ENCODE measurements at places on chromosomes 2 and 18.
A peak's percentile ranks its signal among the peaks of the same experiment; 100 is the strongest.

DNA sequence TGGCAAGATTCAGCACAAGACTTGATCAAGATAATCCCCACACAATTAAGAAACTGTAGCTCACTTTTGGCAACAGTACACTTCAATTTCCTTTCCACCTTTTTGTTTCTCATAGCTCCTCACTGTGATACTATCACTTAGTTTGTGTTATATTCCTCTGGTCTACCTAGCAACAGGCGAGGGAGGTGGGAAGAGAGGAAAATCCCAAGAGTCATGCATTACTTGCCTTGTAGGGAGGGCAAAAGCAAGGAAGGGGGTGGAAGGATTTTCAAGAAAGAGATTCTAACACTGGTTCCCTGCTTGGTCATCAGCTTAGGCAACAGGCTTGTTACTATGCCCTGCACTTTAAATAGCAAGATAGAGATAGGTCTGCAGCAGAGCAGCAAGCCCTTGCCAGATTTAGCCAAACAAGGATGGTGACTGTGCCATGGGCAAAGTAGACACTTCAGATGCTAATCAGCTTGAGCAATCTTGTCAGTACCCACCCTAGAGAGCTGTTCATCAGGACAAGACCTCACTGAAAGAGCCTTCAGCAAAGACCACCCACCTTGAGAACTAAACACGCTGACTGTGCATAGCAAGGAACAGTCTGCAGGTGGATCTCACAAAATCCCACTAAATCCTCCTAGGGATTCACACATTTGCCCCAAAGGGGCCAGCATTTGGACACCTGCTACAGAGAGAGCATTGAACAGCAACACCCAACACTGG is 134.6 kb downstream of the MBD2 start:
- no peak for DNase-seq

- no peak for DNase-seq
These were observed 82.6 kb downstream of the DGKD start for GRCh38 chr2:233436691-233437438.

- DNase-seq: no peak
These were observed 8.6 kb downstream of the SNRNP27 start for GRCh38 chr2:69902213-69902922.

GRCh38 chr2:126858436-126858835 is 40.3 kb upstream of the TEX51 start:
- DNase-seq: no peak

GRCh38 chr2:109736177-109736827 is 57.8 kb upstream of the RGPD5 start:
- peak; percentile 65 for DNase-seq

DNA sequence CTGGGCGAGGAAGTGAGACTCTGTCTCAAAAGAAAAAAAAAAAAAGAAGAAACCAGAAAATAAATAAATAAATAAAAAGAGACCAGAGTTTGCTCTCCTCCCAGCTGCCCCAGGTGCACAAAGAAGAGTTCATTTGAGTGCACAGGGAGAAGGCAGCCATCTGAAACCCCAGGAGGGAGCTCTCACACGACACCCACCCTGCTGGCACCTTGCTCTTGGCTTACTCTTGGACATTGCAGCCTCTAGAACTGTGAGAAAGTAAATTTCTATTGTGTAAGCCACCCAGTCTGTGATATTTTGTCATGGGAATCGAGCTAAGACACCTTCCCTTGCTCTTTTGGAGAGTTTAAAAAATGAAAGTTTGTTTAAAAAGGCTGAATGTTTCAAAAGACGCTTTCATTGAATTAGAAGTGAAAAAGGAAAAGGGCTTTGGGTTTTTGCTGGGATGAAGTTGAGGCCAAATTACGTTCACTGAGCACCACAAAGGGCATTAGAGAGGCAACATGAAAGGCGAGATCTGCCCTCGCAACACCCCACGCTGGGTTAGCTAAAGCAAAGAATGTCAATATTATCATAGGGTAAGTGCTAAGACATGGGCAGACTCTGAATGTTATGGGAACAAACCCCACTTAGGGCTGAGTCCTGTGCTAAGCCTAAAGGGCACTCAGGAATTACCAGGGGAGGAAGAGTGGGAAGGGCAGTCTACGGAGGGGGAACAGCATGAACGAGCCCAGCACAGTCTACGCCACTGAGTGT is 128.9 kb upstream of the RIOK3 start:
- DNase-seq: no peak

DNA sequence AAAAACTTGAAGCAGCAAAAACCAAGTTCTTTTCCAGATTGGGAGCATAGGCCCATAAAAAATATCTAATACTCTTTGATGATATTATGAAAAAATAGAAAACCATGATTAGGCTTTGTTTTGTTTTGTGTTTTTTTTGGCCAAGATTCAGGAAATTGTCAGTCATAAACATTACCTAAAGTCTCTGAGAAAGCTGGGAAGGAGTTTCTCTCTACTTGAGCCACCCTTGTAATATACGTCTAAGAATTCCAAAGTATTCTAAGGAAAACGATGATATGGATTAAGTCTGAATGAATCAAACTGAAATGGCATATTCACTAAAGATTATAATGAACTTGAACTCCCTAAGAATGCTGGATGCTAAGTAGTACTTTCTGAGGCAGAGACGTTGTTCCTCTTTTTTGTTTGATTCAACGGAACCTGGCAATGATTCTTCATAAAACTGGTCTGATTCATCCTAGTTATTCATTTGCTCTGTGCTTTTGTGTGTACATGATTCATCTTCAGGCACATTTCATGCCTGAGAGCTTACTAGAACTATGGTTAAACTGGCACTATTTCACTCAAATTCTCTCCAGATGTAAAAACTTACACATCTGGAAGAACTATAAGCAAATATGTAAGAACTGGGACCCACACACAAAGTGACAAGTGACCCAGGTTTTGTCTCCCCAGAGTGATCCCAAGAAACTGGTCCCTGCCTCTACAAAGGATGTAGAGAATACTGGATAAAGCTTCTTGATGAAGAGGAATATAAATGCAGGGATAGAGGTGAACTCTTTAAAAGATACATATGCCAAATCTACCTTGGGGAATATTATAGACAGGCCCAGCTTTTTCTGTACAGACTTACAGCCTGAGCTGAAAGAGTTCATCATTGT is 159.7 kb downstream of the DOCK10 start:
- DNase-seq: peak; percentile 93

GRCh38 chr2:43221124-43221762 is 5.2 kb downstream of the ZFP36L2 start:
- peak; percentile 69 for DNase-seq

DNA sequence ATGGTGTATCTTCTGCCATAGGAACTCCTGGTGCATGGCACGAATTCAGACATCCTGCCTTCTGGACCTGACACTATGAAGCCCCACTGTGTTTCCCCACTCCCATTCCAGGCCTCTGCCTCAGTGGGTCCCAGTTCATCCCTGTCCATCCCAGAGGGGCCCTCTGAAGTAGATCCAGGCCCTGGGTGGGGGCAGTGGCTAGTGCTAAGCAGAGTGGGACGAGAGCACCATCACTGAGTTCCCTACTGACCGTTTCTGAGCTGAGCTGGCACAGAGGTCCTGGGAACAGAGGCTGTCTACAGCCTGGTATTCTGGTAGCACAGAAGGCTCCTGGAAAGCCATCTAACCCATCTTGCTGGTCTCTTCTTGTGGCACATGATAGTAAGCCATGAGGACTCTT is 54.0 kb downstream of the ATOH8 start:
- DNase-seq: no peak

DNA sequence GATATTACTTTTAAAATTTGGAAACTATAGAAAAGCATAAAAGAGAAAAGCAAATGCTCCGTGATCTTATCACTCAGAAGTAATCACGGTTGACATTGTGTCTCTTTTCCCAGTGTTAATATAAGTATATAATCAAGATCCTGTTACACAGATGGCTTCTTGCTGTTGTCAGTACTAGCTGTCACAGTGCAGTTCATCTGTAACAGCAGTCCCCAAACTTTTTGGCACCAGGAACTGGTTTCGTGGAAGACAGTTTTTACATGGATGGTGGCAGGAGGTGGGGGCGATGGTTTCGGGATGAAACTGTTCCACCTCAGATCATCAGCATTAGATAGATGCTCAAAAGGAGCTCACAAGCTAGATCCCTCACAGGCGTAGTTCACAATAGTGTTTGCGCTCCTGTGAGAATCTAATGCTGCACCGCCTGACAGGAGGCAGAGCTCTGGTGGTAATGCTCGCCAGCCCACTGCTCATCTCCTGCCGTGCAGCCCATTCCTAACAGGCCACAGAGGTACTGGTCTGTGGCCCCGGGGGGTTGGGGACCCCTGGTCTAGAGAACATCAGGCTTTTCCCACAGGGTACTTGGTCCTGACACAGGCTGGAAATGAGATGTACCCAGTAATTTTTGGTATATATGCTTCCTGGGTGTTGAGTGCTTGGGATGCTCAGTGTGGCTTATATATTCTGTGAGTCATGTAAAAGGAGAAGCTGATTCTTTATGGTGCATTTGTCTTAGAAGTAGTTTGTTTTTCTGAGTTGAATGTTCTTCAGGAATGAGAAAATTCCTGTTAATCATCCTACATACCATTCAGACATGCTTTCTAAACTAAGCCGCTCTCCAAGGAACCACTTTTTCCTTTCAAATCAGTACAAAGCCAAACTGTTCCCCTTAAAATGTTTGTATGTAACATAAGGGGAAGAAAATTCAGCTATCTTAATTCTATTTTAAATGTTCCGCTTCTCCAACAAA is 121.8 kb downstream of the NCK2 start:
- peak; percentile 84 for DNase-seq

DNA sequence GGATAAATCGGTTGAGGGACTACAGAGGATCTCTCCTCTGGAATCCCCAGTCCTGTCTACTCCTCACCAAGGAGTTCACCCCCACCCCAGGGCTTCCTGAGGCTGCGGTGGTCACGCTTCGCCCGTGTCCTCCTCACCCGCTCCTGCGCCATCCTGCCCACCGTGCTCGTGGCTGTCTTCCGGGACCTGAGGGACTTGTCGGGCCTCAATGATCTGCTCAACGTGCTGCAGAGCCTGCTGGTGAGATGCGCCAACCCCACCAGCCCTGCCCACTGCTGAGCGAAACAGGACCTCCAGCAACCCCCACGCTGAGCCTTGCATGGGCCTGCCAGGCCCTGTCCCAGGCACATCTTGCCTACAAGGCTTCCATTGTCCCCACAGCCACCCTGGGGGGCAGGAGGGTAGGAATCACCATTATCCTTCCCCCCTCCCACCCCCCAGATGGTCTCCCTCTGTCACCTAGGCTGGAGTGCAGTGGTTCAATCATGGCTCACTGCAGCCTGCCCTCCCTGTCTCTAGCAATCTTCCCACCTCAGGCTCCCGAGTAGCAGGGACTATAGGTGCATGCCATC is 6.7 kb upstream of the CTDSP1 start:
- DNase-seq: no peak

DNA sequence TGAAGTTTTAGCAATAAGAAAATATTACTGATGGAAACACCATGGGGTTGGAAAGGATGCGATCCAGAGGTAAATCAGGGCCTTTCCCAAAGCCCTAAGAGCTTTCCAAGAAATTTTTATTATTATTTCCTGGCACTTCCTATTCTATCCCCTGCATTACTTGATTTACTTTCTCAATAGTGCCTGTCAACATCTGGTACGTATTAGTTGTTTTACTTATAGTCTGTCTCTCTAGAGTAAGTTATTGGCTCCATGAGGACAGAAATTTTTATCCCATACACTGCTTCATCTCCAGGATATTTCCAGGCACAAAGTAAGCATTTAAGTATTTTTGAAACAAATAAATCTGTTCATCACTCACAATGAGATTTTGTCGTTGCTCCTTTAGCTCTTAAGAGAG is 18.1 kb downstream of the PPP4R1 start:
- DNase-seq: peak; percentile 24

GRCh38 chr2:24814516-24814915 is 21.3 kb downstream of the CENPO start:
- no peak for DNase-seq

DNA sequence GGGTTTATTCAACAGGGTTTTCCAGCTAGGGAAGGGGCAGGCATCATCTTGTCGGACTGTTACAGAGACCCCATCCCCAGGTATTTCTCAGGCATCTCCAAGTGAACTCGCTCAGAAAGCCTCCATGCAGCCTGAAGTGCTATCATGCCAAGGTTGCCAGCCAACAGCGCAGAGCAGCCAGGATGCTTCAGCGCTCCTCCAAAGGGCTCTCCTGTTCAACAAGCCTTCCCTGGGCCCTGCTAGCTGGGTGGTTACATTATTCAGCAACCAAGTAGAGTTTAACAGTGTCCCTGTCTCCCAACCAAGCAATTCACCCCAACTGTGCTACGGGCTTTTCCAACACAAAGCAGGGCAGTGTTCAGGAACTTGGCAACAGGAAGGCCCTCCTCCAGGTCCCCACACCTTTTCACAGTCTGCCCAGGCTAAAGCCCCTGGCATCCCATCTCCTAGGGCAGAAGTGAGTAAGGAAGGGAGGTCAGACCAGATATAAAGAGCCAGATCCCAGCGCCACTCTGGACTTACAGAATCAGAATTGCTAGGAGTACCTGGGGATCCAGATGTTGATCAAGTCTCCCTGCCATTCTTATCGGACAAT is 52.9 kb downstream of the ZBTB7C start:
- DNase-seq: no peak

DNA sequence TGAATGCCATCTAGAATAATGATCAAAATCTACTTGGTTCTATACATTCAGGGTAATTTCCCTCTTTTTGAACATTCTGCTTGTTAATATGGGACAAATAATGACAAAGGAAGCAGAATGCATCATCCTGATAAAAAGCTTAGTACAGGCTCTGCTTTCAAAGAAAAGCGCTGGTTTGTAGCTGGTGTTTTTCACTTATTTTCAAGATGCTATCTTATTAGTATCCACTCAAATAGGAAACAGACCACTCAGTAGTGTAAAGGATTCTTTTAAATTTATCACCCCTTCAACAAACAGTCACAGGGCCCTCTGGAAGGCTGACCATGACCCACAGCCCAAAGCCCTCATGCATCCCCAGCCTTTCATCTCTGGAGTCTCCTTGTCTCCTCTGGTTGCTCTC is 18.0 kb upstream of the AFF3 start:
- DNase-seq: no peak

GRCh38 chr2:207107551-207107950 is 58.2 kb downstream of the KLF7 start:
- no peak for DNase-seq

GRCh38 chr2:231910771-231911170 is 15.4 kb downstream of the NPPC start:
- DNase-seq: no peak

DNA sequence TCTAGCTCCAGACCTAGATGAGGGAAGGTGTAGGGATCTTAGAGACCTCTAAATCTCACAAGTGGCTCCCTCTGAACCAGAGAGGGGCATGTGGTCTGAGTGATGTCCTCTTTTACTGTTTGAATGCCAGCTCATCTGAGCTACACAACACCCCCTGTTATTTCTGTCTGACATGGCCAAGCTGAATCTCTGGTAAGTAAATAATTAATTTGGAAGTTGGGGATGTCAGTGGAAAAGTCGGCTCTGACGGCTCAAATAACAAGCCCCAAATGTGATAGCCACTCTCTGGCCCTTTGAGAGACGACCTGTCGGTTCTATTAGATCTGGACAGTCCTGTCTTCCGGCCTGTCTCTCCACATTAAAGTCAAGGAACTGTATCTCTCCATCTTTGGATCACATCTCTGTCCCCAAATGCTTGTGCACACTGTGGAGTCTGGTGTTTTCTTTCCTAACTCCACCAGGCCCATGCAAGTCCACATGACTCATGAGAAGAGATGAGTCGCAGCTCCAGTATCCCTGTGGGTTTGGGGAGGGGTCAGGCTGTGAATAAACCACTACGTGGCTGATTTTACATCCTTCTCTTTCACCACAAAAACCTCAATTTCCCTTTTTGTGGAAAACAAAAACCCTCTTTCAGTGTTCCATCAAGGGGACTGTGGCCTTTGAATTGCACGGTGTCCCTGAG is 52.5 kb downstream of the SETBP1 start:
- DNase-seq: peak; percentile 95
